ENCODE measurements at places on chromosomes 11 and 22. TPM values are rescaled to one million over a fixed set of nuclear protein-coding genes. Genes with fewer than 3 reads are reported as not detected.

Gene SERPING1
- total RNA-seq: 1.1 TPM

DNA sequence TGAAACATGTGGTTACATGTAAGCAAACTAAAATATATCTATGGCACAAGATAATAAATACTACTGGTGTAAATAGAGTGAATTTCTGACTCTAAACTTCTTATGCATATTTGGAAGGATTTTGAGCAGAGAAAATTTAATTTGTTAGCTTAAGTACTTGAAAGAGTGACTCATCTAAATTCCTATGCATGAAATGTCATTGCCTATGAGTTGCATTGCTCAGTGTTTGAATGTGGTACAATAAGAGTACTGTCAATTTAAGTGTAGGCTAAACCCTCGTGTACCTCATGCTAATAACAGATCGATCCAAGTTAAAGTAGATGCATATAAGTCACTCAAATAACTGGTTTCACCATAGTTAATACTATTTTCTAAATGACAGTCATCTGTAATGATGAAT is 5.3 kb upstream of the CARD18 start:
- no peak overlapping the region for H3K27ac ChIP-seq
- no peaks in the 10 kb centered on the region for H3K36me3 ChIP-seq
- peak; percentile 36 for DNase-seq
- no peaks in the 10 kb centered on the region for H3K27me3 ChIP-seq
- H3K4me3 ChIP-seq: no peak overlapping the region

Gene PLAAT3
- 3.6 TPM for total RNA-seq

- H3K27me3 ChIP-seq: peaks cover 39% of the 10 kb centered on the region
- H3K4me1 ChIP-seq: peaks cover 6% of the 10 kb centered on the region
- H3K4me3 ChIP-seq: no peak overlapping the region
- no peak for DNase-seq
- no peak overlapping the region for H3K27ac ChIP-seq
- H3K36me3 ChIP-seq: no peaks in the 10 kb centered on the region
Observed at GRCh38 chr11:61921446-61921845, 4.1 kb upstream of the RAB3IL1 start.

GRCh38 chr22:19844377-19845053 is 10.2 kb downstream of the GNB1L start:
- peaks cover 13% of the 10 kb centered on the region for H3K36me3 ChIP-seq
- H3K4me3 ChIP-seq: no peak overlapping the region
- peaks cover 21% of the 10 kb centered on the region for H3K4me1 ChIP-seq
- no peak overlapping the region for H3K27ac ChIP-seq

- H3K4me1 ChIP-seq: peaks cover 6% of the 10 kb centered on the region
- H3K27me3 ChIP-seq: no peaks in the 10 kb centered on the region
- H3K27ac ChIP-seq: no peak overlapping the region
Observed at GRCh38 chr11:74984730-74985129, 4.0 kb upstream of the NEU3 start.

GRCh38 chr11:62450543-62451240 is 31.9 kb downstream of the SCGB1A1 start:
- H3K4me1 ChIP-seq: peaks cover 8% of the 10 kb centered on the region
- H3K27ac ChIP-seq: no peak overlapping the region
- no peak for DNase-seq
- H3K27me3 ChIP-seq: peaks cover 19% of the 10 kb centered on the region
- peaks cover 5% of the 10 kb centered on the region for H3K36me3 ChIP-seq
- H3K4me3 ChIP-seq: no peak overlapping the region

DNA sequence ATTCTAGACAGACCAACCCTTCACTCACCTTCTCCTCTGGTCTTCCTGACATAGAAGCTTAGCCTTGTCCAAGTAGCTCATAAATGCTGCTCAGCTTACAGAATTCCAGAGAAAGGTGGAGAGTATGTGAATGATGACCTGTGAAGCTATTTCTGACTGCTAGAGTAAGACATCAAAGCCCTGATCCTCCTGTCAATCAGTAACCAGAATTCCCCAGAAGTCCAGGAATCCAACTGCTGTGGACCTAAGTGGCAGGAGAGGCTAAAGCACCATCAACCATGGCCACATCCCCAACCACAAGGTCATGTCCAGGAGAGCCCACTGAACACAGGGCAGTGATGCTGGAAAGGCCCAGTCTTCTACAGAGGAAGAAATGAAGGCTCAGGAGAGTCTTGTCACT is 2.6 kb downstream of the OR51G2 start:
- no peak overlapping the region for H3K4me3 ChIP-seq
- no peak overlapping the region for H3K27ac ChIP-seq
- DNase-seq: no peak

- no peak overlapping the region for H3K27ac ChIP-seq
- H3K36me3 ChIP-seq: no peaks in the 10 kb centered on the region
- H3K27me3 ChIP-seq: peaks cover 95% of the 10 kb centered on the region
- DNase-seq: peak; percentile 51
Observed at GRCh38 chr11:19018901-19019300, 41.6 kb downstream of the MRGPRX2 start.

Gene PTPRCAP
- total RNA-seq: 0.86 TPM

DNA sequence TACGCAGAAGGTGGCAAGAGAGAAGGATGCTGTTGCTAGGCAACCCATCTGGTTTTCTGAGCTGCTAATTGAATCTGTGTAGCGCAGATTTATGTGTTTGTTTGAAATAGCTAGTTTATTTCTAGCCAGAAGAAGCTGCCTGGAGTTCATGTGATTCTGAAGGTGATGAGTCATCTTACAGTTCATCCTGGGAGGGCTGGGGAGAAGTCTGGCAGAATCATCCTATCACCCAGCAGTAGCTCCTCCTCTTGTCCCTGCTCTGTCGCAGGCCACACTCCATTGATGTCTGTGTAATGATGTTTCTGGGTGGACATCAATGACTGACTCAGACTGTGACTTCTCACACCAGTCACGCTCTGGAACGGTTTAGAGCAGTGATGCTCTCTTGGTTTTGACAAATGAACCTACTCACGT is 4.8 kb upstream of the FBXO7 start:
- H3K4me1 ChIP-seq: peaks cover 17% of the 10 kb centered on the region
- H3K36me3 ChIP-seq: no peaks in the 10 kb centered on the region
- no peak overlapping the region for H3K27ac ChIP-seq
- H3K4me3 ChIP-seq: no peak overlapping the region

Gene ST14
- total RNA-seq: 24.8 TPM
